AG04449 (cell line): ENCODE measurements at places on chromosomes 1 and 21.

GRCh38 chr1:66292944-66293343 is 241.0 kb upstream of the SGIP1 start:
- DNase-seq, result no peak

DNA sequence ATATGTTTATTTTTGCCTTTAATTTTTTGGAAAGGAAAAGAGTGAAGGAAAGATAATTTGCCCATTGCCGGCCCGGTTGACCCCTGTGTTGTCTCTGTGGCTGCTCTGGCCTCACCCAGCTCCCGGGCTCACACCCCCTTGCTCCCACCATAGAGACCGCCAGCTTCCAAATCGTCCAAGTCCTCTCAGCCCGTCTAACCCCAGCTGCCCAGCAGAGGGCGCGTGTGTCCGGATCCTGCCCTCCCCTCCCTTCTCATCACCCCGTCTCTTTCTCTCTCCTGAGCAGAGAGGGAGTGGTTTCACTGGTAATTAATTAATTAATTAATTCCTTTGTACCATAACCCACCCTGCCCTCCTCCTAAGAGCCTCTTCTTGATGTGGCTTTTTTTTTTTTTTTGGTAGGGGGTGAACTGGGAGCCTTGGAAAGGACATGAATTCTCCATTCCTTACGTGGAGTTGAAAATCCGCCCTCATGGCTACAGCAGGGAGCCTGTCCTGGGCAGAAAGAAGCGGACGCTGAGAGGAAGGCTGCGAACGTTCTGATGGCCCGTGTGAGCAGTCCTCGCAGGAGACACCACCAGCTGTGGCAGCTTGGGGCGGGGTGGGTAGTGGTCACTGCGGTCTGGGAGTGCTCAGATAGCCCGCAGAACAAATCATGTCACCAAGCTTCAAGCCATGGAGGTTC is 45.9 kb downstream of the KIAA0040 start:
- DNase-seq, result no peak

- no peak for DNase-seq
Observed at GRCh38 chr1:156760092-156760795, 7.1 kb upstream of the PRCC start.

- DNase-seq, result no peak
Observed at GRCh38 chr1:153404768-153405167, 11.6 kb upstream of the S100A7A start.

DNA sequence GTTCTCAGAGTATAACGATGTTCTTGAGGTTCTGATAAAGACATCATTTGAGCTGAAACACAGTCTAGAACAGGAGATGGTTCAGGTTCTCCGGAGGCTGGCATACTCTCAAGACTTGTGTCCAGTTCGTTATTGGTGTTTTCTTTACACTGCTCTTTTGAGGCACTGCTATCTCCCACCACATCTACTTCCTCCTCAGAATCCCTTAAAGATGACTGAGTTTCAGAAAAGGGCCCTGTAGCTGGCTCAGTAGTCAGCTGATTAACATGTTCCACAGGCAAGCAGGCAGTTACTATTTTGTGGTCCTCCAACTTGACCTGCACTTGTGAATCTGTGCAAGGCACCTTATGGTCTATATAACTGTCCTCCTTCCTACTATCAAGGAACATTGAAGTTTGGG is 50.2 kb downstream of the ZZZ3 start:
- no peak for DNase-seq

GRCh38 chr1:167716000-167716271 is 5.8 kb upstream of the MPZL1 start:
- DNase-seq, result no peak

DNA sequence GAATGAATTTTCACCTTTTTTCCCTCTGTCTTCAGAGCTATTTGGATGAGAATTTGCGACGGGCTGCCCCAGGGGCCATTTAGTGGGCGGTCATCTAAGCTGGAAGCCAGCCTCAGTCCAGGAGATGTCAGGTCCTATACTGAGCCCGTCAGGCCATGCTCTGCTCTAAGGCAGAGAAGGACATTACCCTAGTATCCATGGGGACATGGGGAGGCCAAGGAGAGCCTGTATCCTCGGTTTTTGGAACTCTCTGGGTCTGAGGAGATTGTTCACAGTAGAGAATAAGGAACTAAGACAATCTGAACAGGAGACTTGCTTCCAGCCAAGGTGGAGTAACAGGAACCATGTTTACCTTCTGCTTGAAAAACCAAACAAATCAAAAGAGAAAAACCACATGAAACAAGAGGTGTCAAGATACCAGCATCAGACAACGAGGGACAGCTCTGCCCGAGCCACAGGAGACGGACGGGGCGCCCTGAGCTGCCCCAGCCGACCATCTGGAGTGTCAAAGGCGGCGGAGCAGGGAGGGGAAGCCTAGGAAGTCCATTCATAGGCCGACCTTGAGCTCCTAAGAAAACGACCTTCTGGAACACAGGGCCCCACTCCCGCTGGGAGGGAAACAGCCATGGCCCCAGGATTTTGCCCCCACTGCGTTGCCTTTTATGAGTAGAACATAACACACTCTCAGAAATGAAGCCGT is 20.0 kb upstream of the ADARB1 start:
- no peak for DNase-seq

DNA sequence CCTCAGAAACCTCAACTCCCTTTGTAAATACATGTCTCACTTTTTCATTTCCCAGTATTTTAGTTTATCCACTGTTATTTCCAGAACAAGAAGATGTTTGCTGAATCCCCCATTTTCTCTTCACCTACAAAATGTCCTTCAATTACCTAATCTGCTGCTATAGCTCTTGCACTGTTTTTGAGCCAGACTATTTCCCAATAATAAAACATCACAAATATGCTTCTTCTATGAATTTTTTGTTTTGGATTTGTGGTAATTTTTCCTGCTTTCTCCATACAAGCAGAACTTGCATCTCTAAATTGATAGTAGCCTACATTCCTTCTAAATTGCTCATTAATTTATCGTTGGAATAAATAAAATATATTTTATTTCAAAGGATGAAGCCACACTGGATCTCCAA is 199.6 kb upstream of the C1orf87 start:
- no peak for DNase-seq

GRCh38 chr1:107776900-107777663 is 187.9 kb downstream of the VAV3 start:
- no peak for DNase-seq

DNA sequence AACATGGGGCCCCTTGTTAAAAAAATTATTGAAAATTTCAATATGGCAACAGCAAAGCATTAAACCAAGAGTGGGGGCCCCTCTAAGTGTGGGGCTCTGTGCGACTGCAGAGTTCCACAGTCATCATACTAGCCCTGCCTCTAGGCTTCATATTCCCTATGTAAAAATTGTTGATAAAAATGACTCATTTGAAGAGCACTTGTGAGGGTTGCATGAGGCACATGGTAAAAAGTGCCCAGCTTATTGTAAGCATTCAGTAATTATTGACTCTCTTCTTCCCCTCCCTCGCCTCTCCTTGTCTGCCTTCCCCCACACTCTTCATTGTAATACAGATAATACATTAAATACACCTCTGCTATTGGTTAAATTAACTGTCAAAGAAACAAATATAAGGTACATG is 86.7 kb upstream of the PTBP2 start:
- DNase-seq, result no peak

DNA sequence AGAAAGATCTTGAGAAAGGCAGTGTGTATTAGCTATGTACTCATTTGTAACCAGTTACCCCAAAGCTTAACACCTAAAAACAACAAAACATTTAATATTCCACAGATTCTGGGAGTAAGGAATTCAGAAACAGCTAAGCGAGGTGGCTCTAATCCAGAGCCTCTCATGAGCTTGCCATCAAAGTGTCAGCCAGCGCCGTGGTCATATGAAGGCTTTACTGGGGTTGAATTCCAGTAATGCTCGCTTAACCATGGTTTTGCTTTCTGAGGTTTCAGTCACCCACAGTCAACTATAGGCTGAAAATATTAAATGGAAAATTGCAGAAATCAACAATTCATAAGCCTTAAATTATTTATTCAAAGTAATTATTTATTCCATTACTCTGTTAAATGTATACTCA is 101.8 kb downstream of the CLIC6 start:
- no peak for DNase-seq

DNA sequence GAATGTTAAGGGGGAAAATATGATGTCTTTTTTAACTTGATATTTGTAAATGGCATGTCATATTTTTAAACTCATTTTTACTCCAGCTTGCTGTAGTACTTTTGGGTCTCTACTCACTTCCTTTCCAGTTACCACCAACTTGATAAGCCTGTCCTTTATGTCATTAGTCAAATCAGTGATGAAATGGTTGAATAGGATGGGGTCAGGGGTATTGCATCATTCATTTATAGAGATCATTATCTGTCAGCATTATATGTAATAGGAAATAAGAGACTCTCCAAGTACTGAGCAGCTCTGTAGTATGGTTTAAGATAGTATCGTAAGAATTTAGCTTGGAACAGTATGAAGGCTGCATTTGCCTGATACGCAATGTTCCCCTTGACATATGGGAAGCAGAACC is 227.3 kb downstream of the BRINP3 start:
- DNase-seq, result no peak

GRCh38 chr1:110255392-110255787 is 45.3 kb downstream of the KCNC4 start:
- no peak for DNase-seq

DNA sequence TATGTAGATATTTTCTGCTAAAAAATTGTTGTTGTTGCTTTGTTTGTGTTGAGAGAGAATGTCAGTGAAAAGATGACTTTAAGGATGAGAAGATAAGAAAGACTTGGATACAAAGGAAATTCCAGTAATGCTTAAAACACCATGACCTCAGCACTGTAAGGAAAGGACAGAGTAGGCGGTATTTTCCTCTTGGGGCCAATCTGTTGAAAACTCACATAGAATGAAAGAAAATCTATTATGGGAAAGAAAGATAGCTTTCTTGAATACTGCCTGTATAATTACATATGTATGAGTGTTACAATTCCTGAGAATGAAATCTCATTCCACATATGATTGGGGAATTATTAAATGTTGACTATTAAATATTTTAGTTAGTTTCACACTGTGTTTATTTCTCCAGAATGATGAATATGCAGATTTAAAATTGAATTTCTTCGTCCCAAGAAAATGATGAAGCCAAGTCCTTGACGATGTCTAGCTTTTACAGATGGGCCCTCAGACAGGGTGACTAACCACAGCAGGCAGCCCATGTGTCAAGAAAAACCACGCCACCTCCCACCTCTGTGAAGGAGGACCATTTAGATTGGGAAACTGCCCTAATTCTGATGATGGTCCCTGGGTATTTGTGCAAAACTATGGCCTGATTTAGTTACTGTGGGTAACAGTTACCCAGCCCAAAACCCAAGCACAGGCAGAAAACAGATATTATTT is 49.7 kb upstream of the LMO4 start:
- no peak for DNase-seq

DNA sequence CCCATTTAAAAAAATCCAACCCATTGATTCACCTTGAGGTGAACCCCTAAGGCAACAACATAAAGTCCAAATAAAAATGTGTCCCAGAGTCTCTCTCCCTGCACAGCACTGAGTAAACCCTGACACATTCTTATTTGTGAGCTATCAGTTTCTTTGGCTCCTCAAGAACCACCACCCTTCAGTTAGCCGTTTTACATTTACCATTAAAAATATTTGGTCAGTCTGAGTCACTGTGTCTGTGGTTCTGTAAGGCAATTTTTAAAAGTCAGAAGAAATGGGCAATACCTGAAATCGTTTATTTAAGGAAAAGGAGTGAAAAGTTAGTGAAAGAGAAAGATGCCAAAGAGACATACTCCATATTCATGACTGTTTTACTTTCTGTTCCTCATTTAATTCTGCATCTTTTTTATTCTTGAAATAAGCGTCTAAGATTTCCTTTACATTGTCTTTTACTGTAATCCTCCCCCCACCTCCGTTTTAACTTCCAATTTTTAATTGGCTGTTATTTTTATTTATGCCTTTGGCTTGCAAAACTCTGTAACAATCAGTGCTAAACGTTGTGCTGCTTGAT is 91.7 kb upstream of the IVNS1ABP start:
- DNase-seq, result no peak

DNA sequence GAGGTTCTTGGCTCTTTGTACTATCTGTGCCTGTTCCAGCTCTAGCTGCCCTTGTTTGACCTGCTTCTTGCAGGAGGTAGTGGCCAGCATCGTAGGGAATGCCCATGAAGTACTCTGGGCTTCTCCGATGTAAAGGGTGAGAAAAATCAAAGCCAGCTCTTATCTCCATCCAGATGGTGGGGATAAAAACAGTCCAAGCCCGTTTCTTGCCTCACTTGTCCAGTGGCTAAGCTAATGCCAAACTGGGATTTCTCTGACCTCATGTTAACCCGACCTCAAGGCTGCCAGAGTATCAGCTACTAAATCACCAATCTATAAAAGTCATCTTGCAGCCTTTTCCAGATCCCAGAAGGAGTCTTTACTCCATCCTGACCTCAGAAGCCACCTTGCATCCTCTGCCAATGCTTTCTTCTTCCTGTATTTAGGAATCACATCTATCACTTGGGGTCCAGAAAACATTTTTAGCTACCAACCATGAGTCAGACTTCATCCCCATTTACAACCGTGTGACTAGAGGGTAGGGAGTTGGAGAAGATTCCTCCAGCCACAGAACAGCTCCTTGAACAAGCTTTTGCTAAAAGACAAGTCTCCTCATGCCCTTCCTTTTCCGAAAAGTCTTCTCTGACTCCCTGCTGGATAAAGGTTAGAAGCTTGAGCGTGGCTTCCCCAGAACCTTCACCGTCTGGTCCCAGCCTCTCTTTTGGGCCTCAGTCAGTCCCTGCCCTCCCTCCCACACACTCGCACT is 35.9 kb downstream of the KCNC4 start:
- no peak for DNase-seq

DNA sequence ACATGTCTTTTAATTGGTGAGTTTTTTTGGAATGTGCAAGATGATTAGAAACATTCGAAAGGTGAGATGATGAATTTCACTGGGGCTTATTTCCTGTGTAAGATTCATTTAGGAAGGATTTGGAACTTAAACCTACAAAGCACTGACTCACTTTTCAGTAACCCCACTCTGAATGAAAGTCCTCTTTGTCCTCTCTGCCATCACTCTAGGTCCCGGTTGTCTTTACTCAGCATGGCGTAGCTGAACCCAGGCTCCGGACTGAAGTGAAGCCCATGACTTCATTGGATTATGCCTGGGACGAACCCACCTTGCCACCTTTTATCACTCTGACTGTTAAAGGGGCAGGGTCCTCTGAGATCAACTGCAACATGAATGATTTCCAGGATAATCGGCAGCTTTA is 139.4 kb downstream of the VPS13D start:
- no peak for DNase-seq

GRCh38 chr21:17406202-17406601 is 106.6 kb upstream of the CXADR start:
- DNase-seq, result no peak

DNA sequence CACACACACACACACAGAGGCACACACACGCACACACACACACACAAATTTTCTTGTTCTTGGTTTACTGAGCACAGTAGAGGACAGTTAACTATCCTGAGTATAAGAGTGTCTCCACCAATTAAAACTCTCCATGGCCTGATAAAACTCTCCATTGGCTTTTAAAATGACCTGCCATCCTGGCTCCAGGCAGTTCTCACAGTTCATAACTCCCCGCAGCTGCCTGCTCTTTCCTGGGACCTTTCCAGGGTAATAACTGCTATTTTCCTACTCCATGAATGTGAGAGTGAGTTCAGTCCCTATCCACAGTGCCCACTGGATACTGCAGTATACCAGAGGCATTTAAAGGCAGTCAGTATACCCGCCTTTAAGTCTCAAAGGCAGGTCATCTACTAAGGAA is 351.5 kb downstream of the PLPP3 start:
- no peak for DNase-seq
